Lung (tissue), 17 donors: ENCODE measurements at places on chromosomes 2 and 18. TPM values are rescaled to one million over a fixed set of nuclear protein-coding genes. Genes with fewer than 3 reads are reported as not detected.

GRCh38 chr2:152319822-152320570 lies 15.0 kb upstream of the FMNL2 start:
- no peak for DNase-seq

GRCh38 chr2:7829241-7829640 lies 852.6 kb upstream of the ID2 start:
- no peak for DNase-seq

- no peak for DNase-seq
Measured at GRCh38 chr2:240473211-240473610, 37.7 kb downstream of the GPC1 start.

DNA sequence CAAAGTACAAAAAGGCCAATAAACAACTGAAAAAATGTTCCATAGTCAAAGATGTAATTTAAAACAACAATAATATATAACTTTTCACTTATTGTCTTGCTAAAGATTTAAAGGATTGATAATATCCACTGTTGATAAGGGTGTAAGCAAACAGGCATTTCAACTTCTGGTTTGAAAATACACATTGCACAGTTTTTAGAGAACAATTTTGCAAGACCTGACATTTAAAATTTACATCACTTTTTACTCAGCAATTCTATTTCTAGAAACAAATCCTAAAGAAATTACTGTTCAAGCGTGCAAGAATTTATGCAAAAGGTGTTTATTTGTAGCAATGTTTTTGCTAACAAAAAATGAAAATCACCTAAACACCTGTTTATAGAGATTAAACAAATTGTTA lies 120.4 kb downstream of the TDRD15 start:
- no peak for DNase-seq

DNA sequence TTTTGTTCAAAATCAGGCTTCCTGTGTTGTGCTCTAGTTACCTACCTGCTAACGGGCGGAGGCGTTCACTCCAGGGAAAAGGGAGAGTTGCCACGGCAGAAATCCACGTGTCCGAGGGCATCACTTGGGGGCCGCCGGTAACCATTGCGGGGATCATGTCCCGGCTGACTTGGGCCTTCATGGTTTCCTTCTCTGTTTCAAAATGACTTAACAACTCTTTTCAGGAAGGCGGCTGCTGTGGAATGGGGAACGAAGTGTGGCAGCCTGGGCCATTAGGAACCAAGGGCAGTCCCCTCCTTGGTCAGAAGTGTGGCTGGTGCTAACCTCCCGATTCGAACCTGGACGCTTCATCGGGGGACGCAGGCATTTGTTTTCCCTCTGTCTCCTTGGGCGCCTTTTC lies 56.8 kb downstream of the INPP5D start:
- DNase-seq: no peak

Gene CPLX4
- not detected for total RNA-seq
